Hindlimb muscle (tissue), 1 donor: ENCODE measurements at places on chromosomes 2 and 18. TPM values are rescaled to one million over a fixed set of nuclear protein-coding genes. Genes with fewer than 3 reads are reported as not detected.

DNA sequence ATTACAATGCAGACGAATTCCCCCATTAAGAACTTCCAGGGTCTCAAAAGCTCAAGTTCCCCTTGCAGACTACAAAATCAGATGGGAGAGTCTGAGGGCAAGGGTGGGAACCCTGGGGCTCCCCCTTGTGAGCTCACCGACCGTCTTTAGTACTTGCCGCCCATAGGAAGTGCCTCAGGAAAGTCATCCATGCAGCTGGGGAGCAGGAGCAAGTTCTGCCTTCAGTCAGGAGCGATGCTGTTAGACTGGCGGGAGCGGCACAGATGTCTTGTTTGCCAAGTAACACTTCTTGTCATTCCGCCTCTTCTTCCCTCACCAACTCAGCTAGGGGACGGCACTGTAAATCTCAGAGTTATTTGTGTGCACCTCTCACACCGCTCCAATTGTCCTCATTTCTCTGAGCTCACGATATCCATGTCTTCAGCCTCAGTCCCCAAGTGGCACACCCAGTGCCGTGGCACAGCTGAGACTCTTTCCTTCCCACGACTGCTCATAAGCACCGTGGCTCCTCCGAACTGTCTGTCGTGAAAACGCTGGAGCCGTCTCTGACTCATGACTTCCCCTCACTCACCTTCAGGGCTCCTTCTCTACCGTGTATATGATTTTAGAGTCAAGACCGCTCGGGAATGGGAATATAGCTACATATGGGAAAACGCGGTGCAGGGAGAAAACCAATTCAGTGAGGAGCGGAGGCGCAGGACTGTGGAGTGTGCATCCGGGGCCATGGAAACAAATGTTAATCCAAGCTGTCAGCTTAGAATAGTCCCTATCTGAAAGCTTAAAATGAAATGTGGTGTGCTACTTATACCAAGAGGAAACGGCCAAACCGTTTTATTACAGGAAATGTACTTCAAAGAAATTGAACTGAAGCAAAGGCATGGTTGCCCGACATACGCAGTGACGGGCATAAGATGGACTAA is 34.0 kb downstream of the UXS1 start:
- DNase-seq, result no peak

GRCh38 chr2:127707890-127708648 is 6.8 kb downstream of the SFT2D3 start:
- DNase-seq, result no peak

DNA sequence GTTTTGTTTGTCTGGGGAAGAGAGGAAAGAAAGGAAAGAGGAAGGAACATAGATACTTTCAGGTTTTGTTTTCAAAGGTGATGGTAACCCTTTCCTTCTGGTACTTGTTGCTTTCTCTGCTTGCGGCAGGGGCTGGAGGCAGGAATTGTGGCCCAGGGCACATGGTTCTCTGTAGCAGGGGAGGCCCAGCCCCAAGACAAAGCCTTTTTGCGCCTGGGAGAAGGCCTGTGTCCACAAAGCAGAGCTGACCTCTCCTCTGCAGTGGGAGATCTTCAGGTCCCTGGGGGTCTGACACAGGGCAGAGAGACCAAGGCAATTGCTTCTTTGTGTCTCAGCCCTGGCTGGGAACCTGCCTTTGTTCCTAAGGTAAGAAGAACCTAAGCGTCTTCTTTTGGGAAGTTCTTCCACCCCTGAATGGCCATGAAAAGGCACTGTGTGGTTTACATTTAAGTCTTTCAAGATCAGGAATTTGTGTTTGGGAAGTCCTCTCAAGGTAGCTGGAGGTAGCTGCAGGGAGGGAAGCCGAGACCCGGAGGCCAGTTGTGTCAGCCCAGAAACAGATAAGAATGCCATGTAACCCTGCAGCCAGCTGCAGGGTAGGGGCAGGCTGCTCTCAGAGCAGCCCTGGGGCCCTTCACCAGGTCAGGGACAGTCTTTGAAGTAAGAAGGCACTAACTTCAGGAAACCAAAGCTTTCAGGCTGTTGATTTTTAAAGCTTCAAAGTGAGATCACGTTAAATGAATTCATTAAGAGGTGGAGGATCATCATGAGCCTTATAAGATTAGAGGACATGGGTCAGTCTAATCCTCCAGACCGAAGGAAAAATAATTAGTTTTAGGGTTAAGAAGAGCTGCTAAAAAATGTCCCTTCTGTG is 119.3 kb downstream of the STPG4 start:
- DNase-seq, result no peak

- DNase-seq, result no peak
Observed at GRCh38 chr2:24085200-24085489, 511 bp upstream of the TP53I3 start.

CCDC178 gene
- polyA plus RNA-seq, result 0.36 TPM

GPR39 gene
- 0.13 TPM for polyA plus RNA-seq
